ENCODE measurements at places on chromosomes 4 and X. TPM values are rescaled to one million over a fixed set of nuclear protein-coding genes. Genes with fewer than 3 reads are reported as not detected.

- DNase-seq = no peak
These were observed 213.3 kb upstream of the MAB21L2 start for GRCh38 chr4:150368667-150369066.

GRCh38 chrX:3627594-3627993, 85.9 kb downstream of the PRKX start:
- no peak for DNase-seq

DNA sequence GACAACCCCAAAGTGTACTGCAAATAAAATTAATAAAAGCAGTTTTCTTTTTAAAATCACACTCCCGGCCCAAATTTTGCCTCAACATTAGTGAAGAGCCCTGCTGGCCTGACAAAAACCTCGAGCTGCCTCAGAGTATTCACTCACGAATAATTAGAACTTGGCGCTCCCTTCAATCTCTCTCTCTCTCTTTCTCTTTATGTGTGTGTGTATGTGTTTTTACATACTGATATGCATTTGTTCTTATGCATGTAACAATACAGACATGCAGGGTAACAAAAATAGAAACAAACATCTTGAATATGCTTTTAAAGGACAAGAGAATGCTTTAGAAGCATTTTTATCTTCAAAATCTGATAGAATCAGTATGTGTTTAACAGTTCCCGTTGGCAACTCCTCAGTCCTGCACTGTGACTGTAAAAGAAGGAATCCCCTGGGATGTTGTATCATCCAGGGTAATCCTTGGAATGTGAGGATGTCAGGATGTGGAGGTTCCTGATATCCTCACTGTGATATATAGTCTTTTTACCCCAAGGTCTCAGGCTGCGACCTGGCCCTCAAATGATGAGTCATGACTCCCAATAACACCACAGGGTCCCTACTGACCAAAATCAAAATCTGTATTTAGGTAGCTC, 53.0 kb downstream of the PTCHD1 start:
- DNase-seq = no peak

PITX2 gene
- not detected for total RNA-seq

Data from activated CD8-positive, alpha-beta T cell treated with anti-CD3 and anti-CD28 coated beads for 36 hours (primary cell).